ENCODE measurements at places on chromosomes 5 and 9. TPM values are rescaled to one million over a fixed set of nuclear protein-coding genes. Genes with fewer than 3 reads are reported as not detected.

DNA sequence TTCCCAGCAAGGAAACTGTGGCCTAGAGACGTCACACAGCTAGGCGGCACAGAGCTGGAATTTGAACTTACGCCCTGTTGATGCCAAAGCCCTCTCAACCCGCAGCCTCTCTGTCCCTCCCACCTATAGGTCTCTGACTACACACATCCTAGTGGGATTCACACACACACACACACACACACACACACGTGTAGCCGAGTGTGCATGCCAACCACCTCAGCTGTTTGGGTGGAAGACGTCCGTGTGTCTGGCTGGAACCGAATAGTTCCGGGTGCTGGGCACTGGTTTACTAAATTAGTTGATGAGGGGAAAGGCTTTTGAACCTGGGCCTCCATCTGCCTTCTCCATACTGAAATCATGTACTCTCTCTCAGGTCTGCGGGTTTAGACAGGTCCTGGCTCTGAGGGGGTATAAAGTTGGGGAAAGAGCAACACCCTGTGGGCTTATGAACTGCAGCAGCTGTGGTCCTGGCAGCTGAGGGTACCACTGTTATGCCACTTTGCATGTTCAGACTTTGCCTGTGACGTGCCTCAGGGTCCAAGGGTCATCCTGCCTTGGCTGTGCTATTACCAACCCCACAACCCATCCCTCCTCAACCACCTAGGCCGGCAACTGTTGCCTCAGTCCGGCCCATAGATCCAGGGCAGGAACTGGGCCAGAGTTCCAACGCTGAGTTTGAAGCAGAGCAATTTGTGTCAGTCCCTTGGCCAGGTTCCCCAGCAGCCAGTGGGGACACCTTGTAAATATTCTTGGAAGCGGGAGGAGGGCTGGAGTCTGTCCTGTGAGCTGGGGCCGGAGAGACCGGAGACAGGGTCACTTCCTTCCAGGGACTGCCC is 50.5 kb downstream of the PSD2 start:
- H3K4me1 ChIP-seq: peaks cover 25% of the 10 kb centered on the region
- H3K36me3 ChIP-seq: peaks cover under 1% of the 10 kb centered on the region
- H3K27me3 ChIP-seq: no peaks in the 10 kb centered on the region
- H3K4me3 ChIP-seq: no peak overlapping the region
- DNase-seq: no peak
- H3K27ac ChIP-seq: no peak overlapping the region

GRCh38 chr9:17509701-17510100 is 69.2 kb upstream of the SH3GL2 start:
- no peak overlapping the region for H3K4me3 ChIP-seq
- no peak overlapping the region for H3K27ac ChIP-seq
- no peak for DNase-seq
- no peaks in the 10 kb centered on the region for H3K4me1 ChIP-seq
- H3K36me3 ChIP-seq: no peaks in the 10 kb centered on the region
- no peaks in the 10 kb centered on the region for H3K27me3 ChIP-seq

DNA sequence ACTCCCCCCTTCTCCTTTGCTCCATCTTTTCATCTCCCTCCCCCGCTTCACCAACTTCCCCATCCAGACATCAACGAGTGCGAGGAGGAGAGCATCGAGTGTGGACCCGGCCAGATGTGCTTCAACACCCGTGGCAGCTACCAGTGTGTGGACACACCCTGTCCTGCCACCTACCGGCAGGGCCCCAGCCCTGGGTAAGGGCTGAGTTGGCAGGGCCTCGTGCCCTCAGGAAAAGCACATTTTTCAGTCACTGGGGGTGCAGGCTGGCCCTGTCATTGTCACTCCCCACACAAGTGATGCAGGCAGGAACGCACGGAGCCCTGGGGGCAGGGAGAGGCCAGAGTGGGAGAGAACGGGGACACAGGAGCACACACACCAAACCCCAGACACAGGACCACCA is 12.4 kb upstream of the ASS1 start:
- H3K4me3 ChIP-seq: no peak overlapping the region
- peaks cover 19% of the 10 kb centered on the region for H3K27me3 ChIP-seq
- peaks cover 12% of the 10 kb centered on the region for H3K4me1 ChIP-seq

DNA sequence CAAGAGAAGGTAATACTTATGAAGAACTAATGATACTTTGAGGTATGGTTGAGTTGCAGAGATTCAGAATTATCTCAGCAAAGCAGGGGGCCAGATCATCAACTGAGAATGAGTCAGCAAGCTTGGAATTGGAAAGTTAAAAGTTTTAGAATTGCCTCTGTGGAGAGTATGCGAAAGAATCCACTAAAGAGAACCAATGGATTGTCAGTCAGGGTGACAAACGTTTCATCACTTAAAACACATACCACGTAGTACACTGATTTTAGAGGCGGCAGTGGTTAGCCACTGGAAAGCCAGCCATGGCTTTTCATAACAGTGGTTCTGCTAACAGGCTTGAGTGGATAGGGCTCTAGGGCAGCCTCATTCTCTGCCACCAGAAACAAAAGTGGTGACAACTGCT is 30.7 kb downstream of the AOPEP start:
- DNase-seq: no peak
- H3K27ac ChIP-seq: no peak overlapping the region
- H3K4me1 ChIP-seq: no peaks in the 10 kb centered on the region
- no peak overlapping the region for H3K4me3 ChIP-seq

DNA sequence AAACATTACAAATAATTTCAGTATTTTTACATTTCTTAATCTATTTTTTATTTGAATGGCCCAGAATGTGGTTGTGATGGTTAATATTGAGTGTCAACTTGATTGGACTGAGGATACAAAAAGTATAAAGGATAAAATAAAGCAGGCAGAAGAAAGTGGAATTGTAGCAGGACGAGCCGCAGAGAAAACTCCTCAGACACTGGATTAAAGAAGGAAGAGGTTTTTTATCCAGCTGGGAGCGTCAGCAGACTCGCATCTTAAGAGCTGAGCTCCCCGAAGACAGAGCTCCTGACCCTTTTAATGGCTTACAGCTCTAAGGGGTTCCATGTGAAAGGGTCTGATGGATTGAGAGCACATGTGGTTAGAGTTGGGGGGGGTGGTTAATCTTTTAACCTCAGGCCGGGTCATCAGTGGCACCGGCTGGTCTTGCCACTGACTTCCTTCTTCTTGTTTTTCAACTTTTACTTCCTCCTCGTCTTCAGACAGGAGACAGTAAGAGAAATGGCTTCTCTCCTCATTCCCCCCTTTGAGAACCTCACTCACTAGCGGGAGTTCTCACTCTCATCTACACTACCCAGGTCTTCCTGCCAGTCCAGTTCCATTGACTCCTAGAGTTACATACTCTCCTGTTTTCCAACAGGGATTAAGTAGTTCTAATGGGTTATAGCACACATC is 80.0 kb downstream of the TMEM161B start:
- peak; percentile 9 for DNase-seq
- H3K36me3 ChIP-seq: peaks cover 3% of the 10 kb centered on the region
- H3K27me3 ChIP-seq: no peaks in the 10 kb centered on the region
- H3K27ac ChIP-seq: no peak overlapping the region

GRCh38 chr9:101372327-101373118 is 12.3 kb downstream of the BAAT start:
- H3K36me3 ChIP-seq: no peaks in the 10 kb centered on the region
- no peaks in the 10 kb centered on the region for H3K4me1 ChIP-seq
- DNase-seq: no peak
- no peak overlapping the region for H3K4me3 ChIP-seq

- no peak for DNase-seq
- peaks cover 14% of the 10 kb centered on the region for H3K36me3 ChIP-seq
- H3K4me1 ChIP-seq: peaks cover 91% of the 10 kb centered on the region
- peak overlapping the region; percentile 64 for H3K27ac ChIP-seq
- H3K4me3 ChIP-seq: no peak overlapping the region
Observed at GRCh38 chr9:70405808-70406433, 8.5 kb downstream of the KLF9 start.

OR1J4 gene
- not detected for total RNA-seq

DNA sequence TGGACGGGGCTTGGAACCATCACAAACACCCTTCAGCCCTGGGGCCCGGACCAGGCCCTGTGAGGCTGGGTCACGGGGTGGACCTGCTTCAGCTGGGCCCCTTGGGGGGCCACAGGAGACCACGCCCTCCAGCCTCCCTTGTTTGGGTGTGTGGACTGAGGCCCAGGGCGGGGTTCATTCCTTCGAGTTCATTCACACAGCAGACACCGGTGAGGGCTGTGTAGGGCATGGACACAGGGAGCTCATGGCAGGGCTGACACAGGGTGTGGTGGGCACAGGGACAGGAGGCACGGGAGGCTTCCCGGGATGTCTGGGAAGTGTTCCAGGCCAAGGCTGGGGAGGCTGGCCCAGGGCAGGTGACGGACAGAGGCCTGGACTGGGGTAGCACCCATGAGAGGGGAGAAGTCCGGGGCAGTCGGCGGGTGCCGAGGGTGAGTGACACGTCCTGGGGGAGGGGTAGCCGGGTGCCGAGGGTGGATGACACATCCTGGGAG is 8.9 kb downstream of the DNLZ start:
- DNase-seq: peak; percentile 85
- H3K27ac ChIP-seq: peak overlapping the region; percentile 53
- H3K27me3 ChIP-seq: no peaks in the 10 kb centered on the region
- H3K4me3 ChIP-seq: no peak overlapping the region

DNA sequence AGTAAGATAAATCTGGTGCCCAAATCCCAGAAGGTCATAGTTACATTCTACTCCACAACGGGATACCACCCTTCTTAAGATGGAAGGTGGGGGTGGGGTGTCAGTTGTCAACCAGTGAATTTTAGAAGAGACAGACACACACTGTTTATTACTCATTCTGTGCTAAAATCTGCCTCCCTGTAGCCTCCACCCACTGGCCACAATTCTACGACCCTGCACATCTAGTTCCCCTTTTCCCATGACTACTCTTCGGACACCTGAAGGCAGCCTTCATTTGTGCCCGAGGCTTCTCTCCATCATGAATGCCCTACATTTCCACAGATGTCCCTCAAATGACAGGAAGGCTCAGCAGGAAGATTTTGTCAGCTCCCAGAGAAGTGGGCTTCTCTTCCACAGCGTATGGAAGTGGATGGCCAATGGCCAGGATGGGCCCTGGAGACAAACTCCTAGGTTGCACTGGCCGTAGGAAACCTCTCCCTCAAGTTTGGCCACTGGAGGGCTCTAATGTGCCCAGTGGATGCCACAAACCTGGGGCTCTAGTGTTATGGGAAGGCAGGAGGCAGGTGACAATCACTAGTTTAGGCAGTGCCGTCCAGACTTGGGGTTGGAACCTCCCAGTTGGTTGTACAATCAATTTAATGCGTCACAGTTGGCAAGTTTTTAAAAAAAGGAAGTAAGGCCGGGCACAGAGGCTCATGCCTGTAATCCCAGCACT is 46.6 kb downstream of the PTPN3 start:
- DNase-seq: no peak
- no peaks in the 10 kb centered on the region for H3K36me3 ChIP-seq
- no peak overlapping the region for H3K27ac ChIP-seq
- peaks cover 4% of the 10 kb centered on the region for H3K4me1 ChIP-seq
- H3K4me3 ChIP-seq: no peak overlapping the region

DNA sequence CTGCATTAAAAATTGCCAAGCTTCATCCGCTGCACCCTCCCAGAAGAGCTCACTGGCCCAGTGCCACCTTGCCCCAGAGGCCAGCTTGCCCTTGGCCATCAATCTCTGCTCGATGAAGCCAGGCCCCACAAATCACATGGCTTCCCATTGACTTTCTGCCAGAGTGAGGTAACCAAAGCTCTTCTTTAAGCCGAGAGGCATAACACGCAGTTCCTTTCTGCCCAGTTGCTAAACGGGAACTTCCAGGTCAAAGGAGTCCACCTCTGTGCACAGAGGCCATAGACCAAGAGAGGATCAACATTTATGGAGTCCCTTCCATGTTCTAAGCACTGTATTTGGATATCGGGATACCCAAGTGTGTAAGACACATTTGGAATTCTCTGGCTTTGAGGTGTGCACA is 208.8 kb downstream of the KIF4B start:
- no peaks in the 10 kb centered on the region for H3K4me1 ChIP-seq
- no peak overlapping the region for H3K4me3 ChIP-seq
- H3K27me3 ChIP-seq: no peaks in the 10 kb centered on the region
- peak; percentile 17 for DNase-seq
- no peak overlapping the region for H3K27ac ChIP-seq

- H3K4me1 ChIP-seq: no peaks in the 10 kb centered on the region
- no peak for DNase-seq
- no peak overlapping the region for H3K27ac ChIP-seq
- no peaks in the 10 kb centered on the region for H3K27me3 ChIP-seq
Observed at GRCh38 chr5:82817897-82818676, 259.1 kb downstream of the TMEM167A start.

TAF11L10 gene
- total RNA-seq: not detected

GRCh38 chr9:133948131-133948530 is 44.0 kb downstream of the VAV2 start:
- no peak overlapping the region for H3K4me3 ChIP-seq
- no peaks in the 10 kb centered on the region for H3K27me3 ChIP-seq
- H3K27ac ChIP-seq: no peak overlapping the region
- no peak for DNase-seq
- H3K4me1 ChIP-seq: no peaks in the 10 kb centered on the region

SLC46A2 gene
- total RNA-seq: not detected

ERBIN gene
- 30.1 TPM for total RNA-seq

DNA sequence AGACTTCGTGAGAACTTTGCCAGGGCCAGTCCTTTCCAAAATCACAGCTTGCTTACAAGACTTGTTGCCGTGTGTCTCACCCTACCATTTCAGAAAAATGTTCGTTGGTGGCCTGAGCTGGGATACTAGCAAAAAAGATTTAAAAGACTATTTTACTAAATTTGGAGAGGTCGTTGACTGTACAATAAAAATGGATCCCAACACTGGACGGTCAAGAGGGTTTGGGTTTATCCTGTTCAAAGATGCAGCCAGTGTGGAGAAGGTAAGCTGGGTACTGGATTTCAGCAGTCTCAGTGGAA is 1.4 kb downstream of the HNRNPAB start:
- DNase-seq: no peak
- H3K36me3 ChIP-seq: peaks cover 42% of the 10 kb centered on the region
- peaks cover 47% of the 10 kb centered on the region for H3K4me1 ChIP-seq
- H3K27ac ChIP-seq: peak overlapping the region; percentile 96

GPR150 gene
- 0.18 TPM for total RNA-seq

FOXD4L3 gene
- not detected for total RNA-seq

DNA sequence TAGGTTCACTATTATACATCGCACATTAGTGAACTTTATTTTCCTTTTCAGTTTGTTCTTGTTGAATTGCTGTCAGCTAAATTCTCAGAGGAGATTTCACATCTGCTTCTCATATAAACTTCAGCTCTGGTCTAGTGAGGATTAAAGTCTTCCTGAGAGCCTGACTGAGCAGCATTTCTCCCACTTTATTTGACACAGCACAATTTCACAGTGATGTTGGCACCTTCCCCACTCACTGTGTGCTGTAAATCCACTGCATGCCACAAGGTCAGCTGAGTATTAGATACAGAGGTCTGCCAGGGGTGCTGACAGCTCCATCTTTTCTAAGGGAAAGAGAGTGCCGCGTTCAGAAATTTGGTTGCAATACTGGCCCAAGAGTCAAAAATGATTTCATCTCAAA is 567.4 kb downstream of the PRR16 start:
- no peaks in the 10 kb centered on the region for H3K4me1 ChIP-seq
- no peak for DNase-seq
- H3K4me3 ChIP-seq: no peak overlapping the region
- no peaks in the 10 kb centered on the region for H3K27me3 ChIP-seq
- no peak overlapping the region for H3K27ac ChIP-seq

EGR1 gene
- total RNA-seq: 48.1 TPM
